ENCODE measurements at places on chromosomes 7 and 10.

- DNase-seq, result no peak
These were observed 15.2 kb downstream of the HIBADH start for GRCh38 chr7:27647489-27647888.

- no peak for DNase-seq
These were observed 38.8 kb upstream of the ZNF365 start for GRCh38 chr10:62335326-62335725.

GRCh38 chr7:541661-542060 is 22.0 kb upstream of the PDGFA start:
- DNase-seq, result no peak

- DNase-seq, result no peak
These were observed 27.7 kb upstream of the VAX1 start for GRCh38 chr10:117165538-117166417.

GRCh38 chr10:123911866-123912265 is 20.3 kb upstream of the CPXM2 start:
- no peak for DNase-seq

DNA sequence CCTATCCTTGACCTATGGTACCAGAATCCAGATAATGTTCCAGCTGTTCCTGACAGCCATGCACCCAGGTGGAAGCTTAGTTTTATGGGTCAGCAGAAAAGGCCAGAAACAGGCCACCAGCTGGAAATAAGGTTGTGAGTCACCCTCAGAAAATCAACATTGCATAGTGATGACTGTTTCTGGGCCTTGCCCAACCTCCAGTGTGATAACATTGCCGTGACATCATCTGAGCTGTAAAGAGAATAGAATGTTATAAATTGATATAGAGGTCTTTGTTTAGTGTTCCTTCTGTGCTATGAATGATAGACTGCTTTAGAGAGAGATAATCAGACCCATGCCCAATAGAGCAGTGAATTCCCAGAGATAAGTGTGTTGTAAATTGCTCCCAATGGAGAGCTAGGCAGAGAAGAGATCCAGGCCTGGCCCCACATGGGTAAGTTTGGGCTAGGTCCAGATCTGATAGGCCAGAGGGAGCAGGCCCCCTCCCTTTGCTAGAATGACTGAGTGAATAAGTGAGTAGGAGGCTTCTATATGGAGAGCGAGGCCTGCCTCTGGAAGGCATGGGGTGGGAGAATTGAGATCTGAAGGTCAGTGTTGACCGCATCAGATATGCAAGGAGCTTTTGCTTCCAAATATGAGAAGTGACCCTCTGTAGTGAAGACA is 14.2 kb upstream of the HPS1 start:
- DNase-seq, result no peak

- no peak for DNase-seq
These were observed 4.5 kb upstream of the AEBP1 start for GRCh38 chr7:44099669-44100068.

GRCh38 chr7:129768614-129769399 is 157.3 kb downstream of the NRF1 start:
- no peak for DNase-seq

GRCh38 chr10:131226446-131227162 is 84.9 kb downstream of the TCERG1L start:
- no peak for DNase-seq

GRCh38 chr7:3712841-3713240 is 411.8 kb downstream of the SDK1 start:
- no peak for DNase-seq

- DNase-seq, result no peak
These were observed 445.5 kb upstream of the IGFBP3 start for GRCh38 chr7:46366526-46366925.

- DNase-seq, result no peak
These were observed 2.7 kb downstream of the ZNF503 start for GRCh38 chr10:75398692-75399460.

- DNase-seq, result no peak
These were observed 34.5 kb upstream of the MSRB2 start for GRCh38 chr10:23060918-23061317.

GRCh38 chr7:154431045-154431444 is 378.8 kb downstream of the DPP6 start:
- DNase-seq, result no peak

GRCh38 chr7:77467408-77467807 is 51.3 kb upstream of the GSAP start:
- DNase-seq, result no peak

- DNase-seq, result no peak
These were observed 364.9 kb downstream of the SUGCT start for GRCh38 chr7:40499718-40500117.

- DNase-seq, result no peak
These were observed 21.8 kb upstream of the LRRC4 start for GRCh38 chr7:128053023-128053422.

All from CD4-positive, alpha-beta T cell treated with Interleukin-15 for 4 hours (primary cell).